ENCODE measurements at places on chromosomes 4 and X. TPM values are rescaled to one million over a fixed set of nuclear protein-coding genes. Genes with fewer than 3 reads are reported as not detected.

DNA sequence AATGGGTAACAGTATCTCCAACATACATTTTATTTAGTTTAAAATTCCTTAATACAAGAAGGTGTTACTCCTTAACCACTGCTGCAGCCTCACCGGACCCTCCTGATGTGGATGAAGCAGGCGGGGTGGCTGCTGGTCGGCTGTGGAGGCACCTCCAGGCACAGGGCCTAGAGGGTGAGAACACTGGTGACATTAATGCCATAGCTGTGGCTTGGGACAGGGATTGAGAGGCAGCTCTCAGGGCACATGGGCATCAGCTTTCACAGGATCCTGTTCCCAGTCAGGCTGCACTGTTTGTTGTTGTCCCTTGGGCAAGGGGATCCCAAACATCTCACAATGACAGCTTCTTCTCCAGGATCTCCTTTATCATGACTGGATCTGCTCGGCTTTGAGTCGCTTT lies 90.0 kb downstream of the GATB start:
- H3K4me3 ChIP-seq = no peak overlapping the region
- H3K27ac ChIP-seq = no peak overlapping the region

GRCh38 chr4:145719752-145720624 lies 40.0 kb downstream of the C4orf51 start:
- DNase-seq = no peak
- no peaks in the 10 kb centered on the region for H3K36me3 ChIP-seq
- H3K27me3 ChIP-seq = no peaks in the 10 kb centered on the region
- H3K27ac ChIP-seq = no peak overlapping the region
- H3K4me1 ChIP-seq = no peaks in the 10 kb centered on the region

DNA sequence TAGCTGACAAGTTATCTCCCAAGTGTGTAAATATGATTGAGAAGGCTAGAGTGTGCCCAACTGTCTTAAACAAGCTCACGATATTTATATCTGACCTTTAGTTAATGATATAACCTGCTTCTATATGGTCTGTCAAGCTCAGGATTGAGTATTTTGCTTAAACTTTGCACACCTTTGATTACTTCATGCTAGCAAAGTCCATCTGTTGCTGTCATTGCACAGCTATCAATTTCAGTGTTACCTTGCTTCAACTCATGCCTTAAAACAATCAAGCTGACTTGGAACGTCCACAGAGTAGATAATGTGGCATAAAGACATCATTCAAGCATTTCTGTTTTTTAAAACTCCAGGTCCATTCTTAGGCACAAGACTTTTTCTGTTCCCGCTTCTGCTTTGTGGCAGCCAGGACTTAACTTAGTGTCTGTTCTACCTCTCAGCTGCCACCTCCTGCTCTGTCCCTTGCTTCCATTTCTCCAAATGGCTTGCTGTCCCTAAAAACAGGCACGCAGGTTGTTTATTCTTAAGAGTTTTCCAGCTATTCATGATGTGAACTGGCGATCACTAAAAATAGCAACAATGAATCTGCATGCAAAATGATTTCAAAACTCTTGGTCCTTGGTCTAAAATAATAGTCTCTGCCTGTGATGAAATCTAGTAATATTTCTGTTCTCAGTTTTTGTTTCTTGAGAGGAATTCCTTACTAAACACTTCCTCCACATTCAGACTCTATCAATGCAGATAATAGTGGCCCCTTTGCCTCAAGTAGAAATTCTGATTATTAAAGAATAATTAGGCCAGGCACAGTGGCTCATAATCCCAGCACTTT lies 16.3 kb upstream of the NEIL3 start:
- H3K36me3 ChIP-seq = no peaks in the 10 kb centered on the region
- H3K4me1 ChIP-seq = no peaks in the 10 kb centered on the region
- no peak overlapping the region for H3K27ac ChIP-seq

- H3K27me3 ChIP-seq = no peaks in the 10 kb centered on the region
- no peaks in the 10 kb centered on the region for H3K4me1 ChIP-seq
- no peak overlapping the region for H3K27ac ChIP-seq
- no peaks in the 10 kb centered on the region for H3K36me3 ChIP-seq
- no peak for DNase-seq
- no peak overlapping the region for H3K4me3 ChIP-seq
These were observed 1263.6 kb upstream of the ADGRL3 start for GRCh38 chr4:59936566-59936965.

Gene SHOX
- not detected for total RNA-seq

GRCh38 chr4:133149932-133150471 lies 908 bp downstream of the PCDH10 start:
- H3K27ac ChIP-seq = no peak overlapping the region
- peak; percentile 39 for DNase-seq
- H3K36me3 ChIP-seq = no peaks in the 10 kb centered on the region
- H3K4me3 ChIP-seq = peak overlapping the region; percentile 58
- peaks cover 3% of the 10 kb centered on the region for H3K27me3 ChIP-seq

DNA sequence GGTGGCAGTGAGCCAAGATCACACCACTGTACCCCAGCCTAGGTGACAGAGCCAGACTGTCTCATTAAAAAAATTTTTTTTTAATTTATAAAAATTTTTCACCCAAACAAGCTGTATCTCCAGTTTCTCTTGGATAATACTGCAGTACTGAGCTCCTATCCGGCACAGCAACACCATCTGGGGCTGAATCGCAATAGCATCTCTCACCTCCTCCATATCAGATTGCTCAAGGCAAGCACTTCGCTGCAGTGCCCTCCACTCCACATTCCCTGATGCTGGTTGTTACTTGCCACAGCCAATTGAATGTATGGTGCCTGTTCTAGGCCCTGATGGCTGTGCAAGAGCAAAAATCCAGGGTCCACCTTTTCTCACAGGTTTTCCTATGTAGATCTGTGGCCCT lies 69.3 kb upstream of the FAM241A start:
- no peaks in the 10 kb centered on the region for H3K36me3 ChIP-seq
- H3K4me3 ChIP-seq = no peak overlapping the region
- H3K27me3 ChIP-seq = no peaks in the 10 kb centered on the region
- H3K4me1 ChIP-seq = no peaks in the 10 kb centered on the region

- H3K4me3 ChIP-seq = no peak overlapping the region
- H3K27ac ChIP-seq = no peak overlapping the region
- no peaks in the 10 kb centered on the region for H3K36me3 ChIP-seq
- DNase-seq = no peak
- H3K27me3 ChIP-seq = no peaks in the 10 kb centered on the region
These were observed 33.4 kb downstream of the SLC25A5 start for GRCh38 chrX:119501511-119502148.

DNA sequence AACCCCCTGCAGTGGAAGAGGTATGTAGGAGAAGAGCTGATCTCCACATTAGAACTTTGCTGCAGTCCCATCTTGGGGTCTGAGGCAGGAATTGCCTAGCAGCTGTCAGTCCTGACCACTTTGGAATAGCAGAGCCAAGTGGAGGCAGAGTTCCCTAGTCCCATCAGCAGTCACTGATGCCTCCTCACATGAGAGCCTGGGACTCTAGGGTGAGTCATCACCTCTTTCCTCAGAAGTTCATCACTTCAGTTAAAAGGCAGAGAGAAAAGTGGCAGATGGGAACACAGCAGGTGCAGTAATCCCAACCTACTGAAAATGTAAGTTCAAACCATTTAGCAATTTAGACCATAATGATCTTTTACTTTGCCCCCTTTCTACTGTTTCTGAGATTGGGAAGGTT lies 73.9 kb upstream of the MED14 start:
- H3K4me1 ChIP-seq = no peaks in the 10 kb centered on the region
- no peak overlapping the region for H3K27ac ChIP-seq
- H3K4me3 ChIP-seq = no peak overlapping the region
- H3K27me3 ChIP-seq = no peaks in the 10 kb centered on the region
- peak; percentile 11 for DNase-seq

Measured in fibroblast of lung (primary cell).